ENCODE measurements at places on chromosomes 12 and 14.

DNA sequence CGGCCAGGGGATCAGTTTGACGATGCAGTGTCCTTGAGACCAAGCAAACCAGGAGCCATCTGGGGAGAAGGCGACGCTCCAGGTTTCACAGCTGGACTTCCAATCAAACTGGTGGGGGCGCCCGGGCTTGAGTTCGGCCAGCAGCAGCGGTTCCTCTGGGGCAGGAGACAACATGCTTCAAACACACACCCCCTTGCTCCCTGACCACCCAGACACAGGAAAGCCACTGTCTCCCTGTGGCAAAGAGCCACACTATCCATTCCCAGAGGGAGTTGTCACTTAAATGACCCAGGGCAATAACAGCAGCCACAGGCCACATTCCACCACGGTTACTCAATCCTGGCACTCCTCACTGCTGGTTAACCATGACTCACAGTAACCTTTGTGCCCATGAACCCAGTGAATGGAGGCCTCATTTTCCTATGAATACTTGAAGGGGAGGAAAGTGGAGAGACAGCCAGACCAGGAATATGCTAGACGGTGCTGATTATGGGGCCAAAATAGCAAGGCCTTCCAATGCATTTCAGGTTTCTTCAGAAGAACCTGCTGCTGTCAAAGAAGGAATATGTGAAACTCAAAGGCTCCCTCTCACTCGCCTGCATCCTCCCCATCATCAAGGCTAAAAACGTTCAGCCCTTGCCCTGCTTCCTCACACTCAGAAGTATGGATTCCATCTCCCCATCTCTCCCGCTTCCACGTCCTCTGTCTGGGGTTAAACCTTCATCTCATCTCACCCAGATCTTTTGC is 8.5 kb downstream of the WSB2 start:
- peak; percentile 46 for DNase-seq

DNA sequence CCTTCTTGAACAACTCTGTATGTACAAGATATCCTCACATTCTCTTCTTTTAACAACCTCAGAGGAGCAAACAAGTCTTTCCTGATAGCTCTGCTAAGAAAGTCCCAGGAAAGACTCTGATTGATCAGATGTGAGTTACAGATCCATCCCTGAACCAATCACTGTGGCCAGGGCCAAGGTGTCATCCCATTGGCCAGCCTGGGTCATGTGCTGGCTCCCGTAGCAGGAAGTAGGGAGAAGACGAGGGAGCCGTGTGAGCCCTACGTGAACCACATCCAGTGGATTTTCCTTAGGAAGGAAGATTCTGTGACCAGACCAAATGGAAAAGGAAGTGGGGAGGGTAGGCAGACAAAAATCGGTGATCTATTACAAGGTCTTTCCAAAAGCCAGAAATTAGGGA is 5.6 kb downstream of the P2RX7 start:
- no peak for DNase-seq

DNA sequence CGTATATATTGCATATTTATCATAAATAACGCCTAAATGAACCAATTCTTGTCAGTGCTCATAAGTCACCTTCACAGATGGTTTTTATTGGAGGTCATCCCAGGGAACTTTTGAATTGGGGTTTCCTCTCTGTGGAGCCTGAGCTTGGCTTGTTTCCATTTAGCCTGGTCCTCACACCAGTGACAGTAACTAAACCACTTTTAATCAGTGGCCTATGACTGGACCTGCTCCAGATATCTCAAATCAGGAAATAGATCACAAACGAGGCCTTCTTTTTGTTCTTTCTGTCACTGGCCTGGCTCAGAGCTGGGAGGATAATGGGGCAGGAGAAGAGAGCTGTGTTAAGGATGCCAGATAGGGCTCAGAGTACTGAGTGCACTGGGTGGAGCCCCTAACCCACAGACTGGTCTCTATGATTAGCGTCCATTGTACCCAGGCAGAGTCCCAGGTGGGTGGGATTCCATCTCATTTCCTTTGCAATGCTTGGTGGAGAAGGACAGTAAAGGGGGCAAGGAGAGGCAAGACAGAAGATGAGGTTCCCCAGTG is 92.4 kb downstream of the NUAK1 start:
- no peak for DNase-seq

DNA sequence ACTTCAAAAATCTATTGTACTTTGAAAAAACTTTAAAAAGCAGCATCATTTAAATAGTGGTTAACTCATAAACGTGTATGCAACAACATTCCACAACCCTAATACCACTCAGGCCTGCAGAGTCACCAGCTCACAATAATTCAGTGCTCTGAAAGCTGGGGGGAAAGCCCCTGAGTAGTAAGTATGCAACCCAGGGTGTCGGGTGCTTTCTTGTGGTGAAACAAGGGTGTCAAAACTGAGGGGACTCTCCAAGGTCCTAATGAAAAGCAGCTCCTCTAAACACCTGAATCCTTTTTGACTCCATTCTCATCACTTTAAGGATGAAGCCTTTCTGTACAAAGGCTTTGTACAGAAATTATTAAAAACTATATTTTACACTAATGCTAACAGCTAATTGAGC is 33.7 kb downstream of the FGFR1OP2 start:
- DNase-seq, result no peak

- DNase-seq, result no peak
Observed at GRCh38 chr12:130249376-130249775, 87.1 kb downstream of the FZD10 start.

DNA sequence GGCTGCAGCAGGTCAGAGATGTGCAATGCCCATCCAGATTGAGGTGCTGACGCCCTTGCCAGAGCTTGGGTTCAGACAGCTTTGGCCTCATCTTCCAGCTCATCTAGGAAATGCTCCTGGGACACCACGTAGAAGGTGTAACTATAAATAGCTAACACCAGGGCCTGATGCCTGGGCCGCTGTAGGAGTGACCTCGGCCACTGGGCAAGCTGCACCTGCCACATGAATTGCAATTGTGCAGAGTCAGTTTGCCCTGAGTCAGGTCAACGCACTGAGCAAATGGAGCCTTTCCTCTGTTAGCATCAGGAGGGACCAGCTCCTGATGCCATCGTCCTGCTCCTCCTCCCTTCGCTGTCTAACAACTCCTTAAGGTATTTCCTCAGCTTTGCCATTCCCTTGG is 17.4 kb upstream of the DNM1L start:
- DNase-seq, result no peak

DNA sequence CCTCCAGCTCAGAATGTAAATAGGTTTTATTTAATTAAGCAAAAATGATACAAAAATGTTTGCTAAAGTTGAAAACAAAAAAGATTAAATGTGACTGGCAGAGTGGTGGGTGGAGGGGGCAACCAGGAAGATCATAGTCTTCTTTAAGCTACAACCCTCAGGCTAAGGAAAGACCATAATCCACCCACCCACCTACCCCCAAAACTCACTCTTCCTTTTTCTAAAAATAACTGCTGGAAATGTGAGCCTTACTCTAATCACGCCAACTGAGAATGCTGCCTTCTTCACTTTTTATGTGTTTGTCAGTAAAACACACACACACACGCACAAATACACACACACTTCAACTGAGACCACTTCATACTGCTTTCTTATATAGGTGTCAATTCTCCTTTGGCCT is 230.0 kb upstream of the EGLN3 start:
- DNase-seq, result no peak

DNA sequence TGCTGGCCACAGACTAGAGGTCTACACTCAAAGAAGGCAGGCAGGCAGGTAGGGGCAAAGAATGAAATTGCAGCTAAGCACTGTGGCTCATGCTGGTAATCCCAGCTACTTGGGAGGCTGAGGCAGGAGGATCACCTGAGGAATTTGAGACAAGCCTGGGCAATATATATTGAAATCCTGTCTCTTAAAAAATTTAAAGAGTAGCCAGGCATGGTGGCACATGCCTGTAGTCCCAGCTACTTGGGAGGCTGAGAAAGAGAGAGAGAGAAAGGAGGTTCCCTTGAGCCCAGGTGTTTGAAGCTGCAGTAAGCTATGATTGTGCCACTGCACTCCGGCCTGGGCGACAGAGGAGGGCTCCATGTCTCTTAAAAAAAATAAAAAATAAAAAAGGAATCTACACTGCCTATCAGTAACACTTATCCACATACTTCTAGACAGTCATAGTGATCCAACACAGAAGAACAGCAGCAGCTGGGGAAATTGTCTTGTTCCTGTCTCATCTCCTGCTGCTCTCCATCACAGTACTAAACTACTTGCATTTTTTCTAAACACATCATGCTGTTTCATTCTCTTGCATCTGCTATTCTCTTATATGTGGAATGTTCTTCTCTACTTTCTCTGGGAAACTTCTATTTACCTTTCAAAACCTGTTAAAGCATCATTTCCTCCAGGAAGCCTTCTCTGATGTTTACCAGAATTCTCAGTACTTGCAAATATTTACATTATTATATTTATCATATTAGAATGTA is 57.2 kb downstream of the ATF7 start:
- peak; percentile 32 for DNase-seq

GRCh38 chr12:41942354-41942753 is 202.3 kb downstream of the GXYLT1 start:
- no peak for DNase-seq

DNA sequence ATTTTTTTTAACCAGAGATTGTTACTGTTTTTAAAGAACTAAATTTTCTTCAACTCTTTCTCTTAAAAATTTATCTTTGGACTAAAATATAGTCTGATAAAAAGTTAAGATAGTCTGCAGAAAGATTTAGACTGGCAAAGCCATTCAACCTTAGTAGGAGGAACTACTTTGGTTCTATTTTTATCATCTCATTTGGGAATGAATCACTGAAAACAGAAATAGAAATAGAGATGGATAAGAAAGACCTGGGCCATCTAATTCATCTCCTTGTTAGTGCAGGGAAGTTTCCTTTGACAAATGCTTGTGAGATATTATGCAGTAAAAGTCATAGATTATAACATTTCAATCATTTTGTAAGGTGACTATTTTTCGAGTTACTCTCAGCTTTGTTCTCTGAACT is 263.2 kb upstream of the NPAS3 start:
- no peak for DNase-seq

GRCh38 chr14:89586258-89587135 is 169.5 kb upstream of the FOXN3 start:
- no peak for DNase-seq

- DNase-seq, result no peak
Observed at GRCh38 chr14:49545716-49546115, 40.5 kb downstream of the RPS29 start.

- DNase-seq, result no peak
Observed at GRCh38 chr14:103613517-103613916, 15.5 kb upstream of the KLC1 start.

DNA sequence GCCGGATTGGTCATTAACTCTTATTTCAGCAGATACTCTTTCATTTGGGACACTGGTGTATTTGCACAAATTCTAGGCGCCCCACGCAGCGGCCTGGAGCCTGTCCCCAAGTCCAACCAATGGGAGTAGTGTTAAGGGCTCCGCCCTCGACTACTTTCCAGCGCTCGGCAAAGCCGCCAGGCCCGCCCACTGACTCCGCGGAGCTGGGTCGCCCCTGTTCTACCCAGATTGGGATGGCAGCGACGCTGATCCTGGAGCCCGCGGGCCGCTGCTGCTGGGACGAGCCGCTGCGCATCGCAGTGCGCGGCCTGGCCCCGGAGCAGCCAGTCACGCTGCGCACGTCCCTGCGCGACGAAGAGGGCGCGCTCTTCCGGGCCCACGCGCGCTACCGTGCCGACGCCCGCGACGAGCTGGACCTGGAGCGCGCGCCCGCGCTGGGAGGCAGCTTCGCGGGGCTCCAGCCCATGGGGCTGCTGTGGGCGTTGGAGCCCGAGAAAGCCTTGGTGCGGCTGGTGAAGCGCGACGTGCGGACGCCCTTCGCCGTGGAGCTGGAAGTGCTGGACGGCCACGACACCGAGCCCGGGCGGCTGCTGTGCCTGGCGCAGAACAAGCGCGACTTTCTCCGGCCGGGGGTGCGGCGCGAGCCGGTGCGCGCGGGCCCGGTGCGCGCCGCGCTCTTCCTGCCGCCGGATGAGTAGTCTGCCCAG is at the start of gene ACOT6:
TSS of gene ACOT6 (plus strand) at position 179 of the 707 bp plus-strand sequence. CDS start at position 234, 55 bp downstream.
- no peak for DNase-seq

GRCh38 chr12:54393743-54394142 is 9.2 kb upstream of the ZNF385A start:
- DNase-seq, result no peak

- no peak for DNase-seq
Observed at GRCh38 chr14:56894591-56894991, 84.3 kb upstream of the OTX2 start.

GRCh38 chr14:91968280-91968679 is 20.8 kb upstream of the FBLN5 start:
- DNase-seq, result no peak

DNA sequence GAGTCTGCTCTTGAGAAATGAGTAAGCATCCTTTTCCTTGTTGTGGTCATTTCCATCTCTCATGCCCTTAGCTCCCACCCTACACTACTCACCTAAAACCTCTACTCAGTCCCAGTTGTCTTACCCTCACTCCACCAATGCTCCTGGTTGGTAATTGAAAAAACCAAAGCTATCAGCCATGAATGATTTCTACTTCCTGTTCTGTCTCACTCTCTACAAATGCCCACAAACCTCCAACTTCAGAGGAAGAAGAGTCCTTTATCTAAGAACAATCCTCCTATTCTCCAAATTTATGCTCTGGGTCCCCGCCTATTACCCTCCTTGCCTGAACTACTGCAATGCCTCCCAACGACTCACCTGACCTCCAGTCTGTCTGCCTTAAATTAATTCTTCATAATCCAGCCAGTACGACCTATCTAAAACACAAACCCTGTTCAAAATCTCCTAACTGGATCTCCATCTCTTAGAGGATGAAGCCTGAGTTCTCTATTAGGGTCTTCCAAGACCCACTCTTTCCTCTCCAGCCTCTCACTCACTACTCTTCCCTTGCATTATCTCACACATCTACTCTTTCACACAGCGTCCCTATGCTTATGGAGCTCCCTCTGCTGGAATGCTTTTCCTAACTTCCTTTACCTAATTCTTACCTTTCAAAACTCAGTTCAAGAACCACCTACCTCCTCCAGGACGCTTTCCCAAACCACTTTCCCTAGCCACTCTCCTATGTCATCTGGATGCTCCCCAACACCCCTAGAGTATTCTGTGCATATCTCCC is 2.2 kb downstream of the DHRS1 start:
- no peak for DNase-seq

DNA sequence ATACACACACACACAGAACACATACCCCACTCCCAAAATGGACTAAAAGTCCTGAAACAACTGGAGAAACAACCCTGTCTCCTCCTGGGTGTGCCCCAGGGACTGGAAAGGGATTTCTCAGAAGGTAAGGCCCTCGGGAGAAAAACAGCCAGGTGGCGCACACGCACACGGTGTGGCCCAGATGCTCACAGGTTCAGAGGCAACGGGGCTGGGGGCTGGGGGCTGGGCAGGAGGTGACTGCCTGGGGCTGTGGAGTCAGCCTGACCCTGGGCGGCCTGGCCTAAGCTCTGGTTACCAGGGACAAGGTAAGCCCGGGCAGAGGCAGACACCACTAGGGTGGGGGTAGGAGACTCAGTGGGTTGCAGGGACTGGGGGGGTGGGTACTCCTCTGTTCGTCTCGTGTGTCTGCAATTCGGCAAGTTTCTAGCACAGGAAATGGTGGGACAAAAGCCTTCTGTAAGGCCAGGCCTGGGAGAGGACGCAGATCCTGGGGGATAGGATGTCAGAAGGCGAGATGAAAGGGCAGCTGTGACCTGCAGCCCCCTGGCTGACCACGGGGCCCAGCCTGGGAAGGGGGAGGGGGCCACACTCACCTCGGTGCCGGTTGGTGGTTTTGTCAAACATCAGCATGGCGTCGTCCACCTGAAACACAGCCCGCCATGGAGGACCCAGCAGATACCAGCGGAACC is 10.4 kb downstream of the MSI1 start:
- no peak for DNase-seq

GRCh38 chr14:89430391-89431236 is 13.6 kb upstream of the FOXN3 start:
- no peak for DNase-seq

- no peak for DNase-seq
Observed at GRCh38 chr12:130493951-130494350, 156.3 kb downstream of the PIWIL1 start.

Data from smooth muscle cell of the brain vasculature (primary cell).